ENCODE measurements at places on chromosomes 6 and 20. TPM values are rescaled to one million over a fixed set of nuclear protein-coding genes. Genes with fewer than 3 reads are reported as not detected.

GRCh38 chr20:16312998-16313397, 260.2 kb downstream of the KIF16B start:
- no peak for DNase-seq

GRCh38 chr6:68134796-68135195, 500.3 kb upstream of the ADGRB3 start:
- no peak for DNase-seq

GRCh38 chr6:53240761-53241160, 92.1 kb upstream of the GCM1 start:
- DNase-seq, result peak; percentile 44

The SNAP91 gene
- total RNA-seq, result not detected

Measured in naive thymus-derived CD4-positive, alpha-beta T cell (primary cell).